ENCODE measurements at places on chromosomes 5 and 9.

DNA sequence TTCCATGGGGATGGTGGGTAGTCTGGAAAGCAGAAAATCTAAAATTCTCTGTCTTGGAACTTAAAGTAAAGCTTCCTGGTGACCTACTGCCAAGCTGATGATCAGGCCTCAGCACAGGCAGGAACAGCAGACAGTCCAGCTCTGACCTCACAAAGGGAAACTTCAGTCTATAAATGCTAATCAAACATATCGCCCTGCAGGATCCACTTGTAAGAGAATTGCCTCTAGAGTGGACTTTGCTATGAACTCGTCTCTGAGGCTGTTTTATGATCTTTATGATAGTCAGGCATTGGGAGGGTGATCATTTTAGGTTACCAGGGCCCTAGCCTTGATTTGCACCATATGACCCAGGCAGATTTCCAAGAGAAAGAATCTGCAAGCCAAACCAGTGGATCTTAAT, 67.6 kb upstream of the SELENOP start:
- DNase-seq, result no peak

- DNase-seq, result no peak
Observed at GRCh38 chr5:107937204-107937603, 266.5 kb upstream of the EFNA5 start.

- DNase-seq, result no peak
Observed at GRCh38 chr5:52827815-52828214, 40.1 kb downstream of the ITGA1 start.

GRCh38 chr5:9356351-9356825, 189.5 kb downstream of the SEMA5A start:
- DNase-seq, result no peak

DNA sequence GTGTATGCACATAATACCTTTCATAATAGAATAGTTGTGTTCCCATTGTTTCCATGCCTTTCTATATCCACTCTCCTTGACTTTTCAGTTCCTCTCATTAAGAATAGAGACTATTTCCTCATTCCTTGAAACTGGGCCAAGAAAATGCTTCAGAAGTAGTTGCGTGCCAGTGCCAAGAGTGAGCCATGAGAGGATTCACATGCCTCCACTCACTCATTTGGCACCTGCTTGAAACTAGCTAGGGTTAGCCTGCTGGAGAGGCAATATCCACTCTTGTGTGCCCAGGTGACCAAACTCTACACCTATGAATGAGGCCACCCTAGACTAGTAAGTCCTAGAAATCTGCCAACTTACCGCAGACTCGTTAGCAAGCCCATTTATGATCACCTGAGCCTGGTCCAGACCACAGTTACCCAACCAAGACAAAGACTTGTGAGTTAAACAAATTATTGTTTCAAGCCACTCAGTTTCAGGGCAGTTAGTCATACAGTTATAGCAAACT, 276.3 kb downstream of the EPB41L4A start:
- DNase-seq, result no peak

DNA sequence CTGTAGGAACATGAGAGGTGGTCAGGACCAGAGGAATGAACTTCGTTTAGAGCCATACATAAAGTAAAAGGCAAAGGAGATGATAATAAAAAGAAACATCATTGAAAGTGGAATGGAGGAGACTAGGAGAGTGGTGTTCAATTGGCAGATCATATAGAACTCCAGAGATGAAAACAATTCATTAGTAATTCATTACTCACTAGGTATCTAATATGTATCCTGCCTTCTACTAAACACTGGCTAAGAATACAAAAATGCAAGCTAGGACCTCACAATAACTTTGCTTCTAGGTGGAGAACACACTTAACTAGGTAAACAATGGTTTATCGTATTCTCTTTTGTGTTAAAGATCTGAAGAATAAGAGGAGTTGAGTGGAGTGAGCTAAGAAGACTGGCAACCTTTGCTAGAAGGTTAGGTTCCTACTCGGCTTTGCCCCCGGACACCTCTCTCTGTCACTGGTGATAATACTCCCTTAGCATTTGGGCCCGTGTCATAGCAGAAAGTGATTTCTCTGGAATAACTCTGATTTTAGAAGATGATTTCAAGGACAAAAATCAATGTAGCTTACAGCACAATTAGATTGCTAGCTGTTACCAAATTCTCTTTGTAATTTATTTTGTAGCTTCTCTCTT, 88.6 kb upstream of the IFNE start:
- DNase-seq, result no peak

DNA sequence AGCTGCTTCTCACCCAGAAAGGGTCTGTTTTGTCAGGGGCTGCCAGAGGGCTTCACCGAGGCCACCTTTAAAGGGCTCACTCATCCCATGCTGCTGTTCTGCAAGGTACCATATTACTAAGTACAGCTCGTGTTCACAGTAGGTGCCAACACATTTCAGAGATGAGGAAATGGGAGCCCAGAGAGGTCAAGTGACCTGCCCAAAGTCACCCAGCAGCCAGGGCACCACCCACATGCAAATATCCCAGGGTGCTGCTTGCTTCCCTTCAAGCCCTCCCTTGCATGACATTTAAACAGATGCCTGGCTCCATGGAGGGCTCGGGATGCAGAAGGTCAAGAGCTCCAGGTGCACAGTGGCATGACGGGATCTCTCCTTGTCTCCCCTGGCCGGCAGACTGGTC, 123.5 kb upstream of the SARDH start:
- DNase-seq, result no peak

- no peak for DNase-seq
Observed at GRCh38 chr5:126973193-126973592, 57.2 kb downstream of the MARCHF3 start.

GRCh38 chr9:114616684-114617520, 5.8 kb downstream of the TMEM268 start:
- DNase-seq, result peak; percentile 17

DNA sequence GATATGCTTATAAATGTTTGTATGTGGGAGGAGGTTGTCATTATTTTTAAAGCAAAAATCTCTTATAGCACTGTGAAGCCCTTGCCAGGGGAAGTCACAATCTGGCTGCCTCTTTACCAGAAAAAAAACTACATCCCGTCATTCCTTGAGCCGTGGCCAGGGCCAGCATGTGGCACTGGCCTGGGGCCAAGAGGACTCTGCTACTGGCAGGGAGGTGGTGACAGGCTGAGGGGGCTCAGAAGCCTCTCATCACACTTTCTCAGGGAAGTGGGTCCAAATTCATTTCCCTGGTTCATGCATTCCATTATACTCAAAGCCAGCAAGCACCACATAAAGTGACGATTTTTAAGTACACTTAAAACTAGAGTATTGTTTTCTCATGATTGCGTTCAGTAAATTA, 457.3 kb downstream of the ZNF608 start:
- DNase-seq, result no peak

GRCh38 chr5:87151547-87151946, 116.1 kb upstream of the RASA1 start:
- DNase-seq, result no peak

- no peak for DNase-seq
Observed at GRCh38 chr5:6601271-6601670, 31.6 kb downstream of the NSUN2 start.

GRCh38 chr5:160347448-160347847, 23.0 kb downstream of the C1QTNF2 start:
- DNase-seq, result no peak

DNA sequence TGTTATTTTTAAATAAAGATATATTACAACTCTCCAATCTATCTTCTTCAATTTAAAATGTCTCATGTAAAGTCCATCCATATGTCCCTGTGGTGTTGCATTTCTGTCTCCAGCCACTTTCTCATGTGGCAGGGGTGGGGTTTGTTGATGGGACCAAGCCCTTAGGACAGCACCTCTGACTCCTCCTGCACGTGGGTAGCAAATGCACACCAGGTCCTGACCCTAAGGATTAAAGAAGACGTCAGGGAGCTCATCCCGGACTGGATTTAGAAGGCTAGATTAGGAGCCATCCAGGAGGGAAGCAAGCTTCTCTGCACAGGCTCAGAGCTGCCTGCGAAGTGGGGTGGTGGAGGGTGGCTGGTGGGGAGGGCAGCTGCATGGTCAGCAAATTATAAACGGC, 38.9 kb upstream of the FAM120AOS start:
- DNase-seq, result no peak

GRCh38 chr9:97372580-97372979, 39.3 kb upstream of the TDRD7 start:
- DNase-seq, result no peak

DNA sequence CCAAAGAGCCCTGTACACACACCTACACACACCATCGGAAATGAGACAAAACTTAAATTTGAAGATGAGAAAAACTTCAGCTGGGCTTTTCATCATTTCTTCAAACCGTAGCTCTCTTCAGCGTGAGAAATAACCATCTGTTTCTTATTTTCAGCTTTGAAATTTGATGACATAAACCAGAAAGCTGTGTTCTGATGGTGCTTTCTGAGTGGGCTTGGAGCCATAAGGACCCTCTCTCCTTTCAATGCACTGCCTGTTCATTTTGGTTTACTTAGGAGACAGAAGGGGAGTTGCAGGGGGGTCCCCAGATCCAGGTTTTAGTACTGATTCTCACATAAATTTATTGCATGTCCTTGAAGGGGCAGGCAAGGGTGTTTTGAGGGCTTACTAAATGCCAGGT, 9.5 kb downstream of the FBXO10 start:
- no peak for DNase-seq

- DNase-seq, result peak; percentile 26
Observed at GRCh38 chr9:93827545-93828330, 127.4 kb downstream of the BARX1 start.

- DNase-seq, result no peak
Observed at GRCh38 chr5:109281136-109281690, 128.6 kb downstream of the PJA2 start.

DNA sequence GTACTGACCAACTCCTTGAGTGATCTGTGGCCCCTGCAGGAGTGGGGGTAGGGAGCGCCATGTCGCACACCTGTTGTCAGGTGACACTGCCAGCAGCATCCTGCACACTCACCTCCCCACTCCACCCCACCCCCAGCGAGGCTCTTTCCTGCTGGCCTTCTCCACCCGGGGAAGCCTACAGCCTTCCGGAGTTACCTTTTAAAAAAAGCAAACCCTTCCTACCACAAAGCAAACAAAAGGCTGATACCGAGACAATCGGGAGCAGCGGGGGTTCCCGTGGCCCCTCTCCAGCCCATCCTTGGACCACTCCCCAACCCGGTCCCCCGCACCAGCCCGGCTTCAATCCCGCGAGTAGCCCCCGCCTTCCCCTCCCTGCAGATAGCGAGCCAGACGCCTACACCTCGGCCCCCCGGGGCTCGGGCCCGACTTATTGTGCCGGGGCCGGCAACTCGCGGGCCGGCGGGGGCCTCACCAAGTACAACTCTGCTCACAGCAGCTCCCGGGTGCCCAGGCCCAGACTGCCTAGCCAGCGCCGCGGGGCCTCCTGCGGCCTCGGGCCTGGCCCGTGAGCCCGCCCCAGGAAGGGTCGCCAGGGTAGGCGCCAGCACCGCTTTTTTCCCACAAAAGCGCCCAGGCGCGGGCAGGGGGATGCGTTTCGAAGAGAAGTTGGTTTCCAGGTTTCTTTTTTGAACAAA, 724 bp downstream of the MACROH2A1 start:
- no peak for DNase-seq

- DNase-seq, result no peak
Observed at GRCh38 chr5:56839062-56839461, 23.7 kb downstream of the MAP3K1 start.
